ENCODE measurements at places on chromosomes 5 and 9.

- DNase-seq = peak; percentile 70
Observed at GRCh38 chr5:4576161-4576748, 563.9 kb upstream of the ADAMTS16 start.

DNA sequence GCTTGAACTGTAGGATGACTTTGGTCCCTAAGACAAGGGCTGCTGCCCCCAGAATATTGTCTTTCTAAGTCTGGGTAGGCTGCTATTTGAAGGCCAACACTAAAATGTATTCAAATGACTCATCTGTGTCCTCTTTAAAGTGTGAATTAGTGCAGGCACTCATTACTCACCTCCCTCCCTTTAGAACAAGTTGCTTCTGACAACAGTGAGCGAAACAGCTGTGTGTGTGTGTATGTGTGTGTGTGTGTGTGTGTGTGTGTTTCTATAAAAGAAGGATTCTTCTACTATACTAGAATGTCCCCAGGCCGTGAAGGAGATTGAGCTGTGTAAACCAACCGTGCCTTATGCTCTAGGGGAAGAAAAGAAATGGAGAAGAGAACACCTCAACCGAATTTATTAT is 1337.2 kb downstream of the PTPRD start:
- DNase-seq = no peak

DNA sequence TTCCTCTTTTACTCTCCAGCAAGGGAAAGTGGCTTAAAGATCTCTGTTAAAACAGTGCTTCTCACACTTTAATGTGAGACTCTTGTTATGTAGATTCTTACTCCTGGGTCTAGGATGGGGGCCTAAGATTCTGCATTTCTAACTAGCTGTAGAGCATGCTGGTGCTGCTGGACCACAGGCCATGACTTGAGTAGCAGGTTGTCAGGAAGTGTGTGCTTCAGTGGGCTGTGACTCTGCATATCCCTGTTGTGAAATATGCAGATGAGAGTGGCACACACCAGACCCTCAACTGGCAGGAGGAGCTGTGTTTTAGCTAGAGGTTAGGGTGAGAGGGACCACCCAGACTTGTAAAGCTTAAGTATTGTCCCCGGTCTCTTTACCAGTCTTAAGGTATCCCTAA is 191.1 kb upstream of the DMRT1 start:
- DNase-seq = no peak

GRCh38 chr9:115039516-115040120 is 78.3 kb downstream of the TNC start:
- DNase-seq = no peak

DNA sequence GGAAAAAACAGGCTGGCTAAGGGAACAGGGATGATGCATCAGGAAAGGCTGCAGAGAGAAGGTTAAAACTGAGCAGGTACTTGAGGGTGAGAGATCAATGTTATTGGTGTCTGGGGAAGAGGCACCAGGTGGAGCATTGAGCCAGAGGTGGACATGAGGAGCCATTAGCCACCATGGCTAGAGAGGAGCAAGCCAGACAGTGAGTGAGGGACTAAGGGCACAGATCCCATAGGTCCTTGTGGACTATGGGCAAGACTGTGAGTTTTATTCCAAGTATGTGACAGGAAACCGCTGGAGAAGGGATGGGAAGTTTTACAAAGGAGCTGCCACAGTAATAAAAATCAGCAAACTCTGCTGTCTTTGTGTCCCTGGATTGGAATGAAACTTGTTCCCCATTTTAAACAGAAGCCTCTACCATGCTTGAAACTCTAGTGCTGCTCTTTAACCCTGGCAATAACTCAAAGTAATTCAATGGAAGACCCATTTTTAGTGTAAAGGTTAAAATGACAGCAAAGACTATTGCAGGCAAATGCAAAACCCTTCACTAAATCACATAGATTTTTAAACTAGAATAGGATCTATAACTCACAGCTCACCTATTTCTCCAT is 349.8 kb downstream of the ENC1 start:
- no peak for DNase-seq

DNA sequence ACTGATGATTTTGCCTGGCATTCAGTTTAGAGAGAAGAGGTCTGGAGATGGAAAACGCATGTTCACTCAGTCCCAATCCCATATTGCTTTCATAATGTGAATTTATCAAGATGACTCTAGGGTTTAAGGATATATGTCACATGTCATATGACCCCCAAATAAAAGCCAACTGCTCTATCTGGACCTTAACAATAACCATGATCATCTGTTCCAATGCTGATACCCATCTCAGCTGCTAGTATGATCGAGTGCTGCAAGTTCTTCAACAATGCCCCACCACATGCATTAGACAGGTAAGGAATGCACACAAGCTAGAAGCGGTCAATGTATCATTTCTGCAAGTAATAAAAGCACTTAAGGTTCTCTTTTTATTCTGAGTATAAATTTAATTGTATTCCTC is 91.8 kb downstream of the OXCT1 start:
- no peak for DNase-seq

DNA sequence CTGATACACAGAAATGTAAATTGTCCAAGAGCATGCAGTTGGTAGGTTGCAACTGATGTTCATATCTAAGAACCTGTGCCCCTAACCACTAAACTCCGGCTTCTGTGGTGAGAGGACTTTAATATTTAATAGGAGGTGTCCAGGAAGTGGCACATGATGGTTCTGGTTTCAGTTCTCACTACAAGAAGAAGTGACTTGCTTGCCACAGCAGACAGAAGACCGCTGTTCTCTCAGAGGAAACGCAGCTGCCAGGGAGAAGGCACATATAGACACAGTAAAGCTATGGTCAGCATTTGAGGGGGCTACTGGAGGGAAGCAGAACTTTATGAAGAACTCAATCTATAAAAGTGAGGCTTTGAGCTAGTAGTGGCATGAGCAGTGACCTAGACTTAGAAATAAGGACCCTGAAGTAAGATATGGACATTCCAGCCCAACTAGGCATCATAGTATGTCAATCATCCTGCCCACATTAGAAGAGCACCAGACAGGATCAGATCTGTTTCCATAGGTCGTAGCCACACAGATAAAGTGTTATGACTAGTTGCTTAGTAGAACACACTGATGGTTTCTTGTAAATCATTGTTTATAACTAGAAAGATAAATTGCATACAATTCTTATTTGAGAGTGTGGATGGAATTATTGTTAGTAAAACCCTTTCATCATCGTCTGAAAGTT is 36.4 kb upstream of the DAB2 start:
- DNase-seq = no peak

DNA sequence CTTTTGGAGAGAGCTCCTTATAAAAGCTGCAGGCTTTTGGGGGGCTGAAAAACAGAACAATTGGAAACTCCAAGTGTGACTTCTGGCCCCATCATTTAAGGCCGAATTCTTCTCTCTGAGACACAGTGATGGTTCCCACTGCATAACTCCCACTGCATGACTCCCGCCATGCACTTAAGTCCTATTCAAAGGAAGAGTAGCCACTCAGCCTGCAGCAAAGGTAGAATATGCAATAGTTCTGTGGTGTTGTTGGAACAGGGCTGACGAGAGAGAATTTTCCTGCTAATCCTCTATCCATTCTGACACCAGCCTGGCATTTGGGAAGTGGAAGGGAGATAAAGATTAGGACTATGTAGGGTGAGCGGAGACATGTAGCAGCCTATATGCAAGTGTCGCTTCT is 185.6 kb upstream of the ZNF462 start:
- DNase-seq = no peak

DNA sequence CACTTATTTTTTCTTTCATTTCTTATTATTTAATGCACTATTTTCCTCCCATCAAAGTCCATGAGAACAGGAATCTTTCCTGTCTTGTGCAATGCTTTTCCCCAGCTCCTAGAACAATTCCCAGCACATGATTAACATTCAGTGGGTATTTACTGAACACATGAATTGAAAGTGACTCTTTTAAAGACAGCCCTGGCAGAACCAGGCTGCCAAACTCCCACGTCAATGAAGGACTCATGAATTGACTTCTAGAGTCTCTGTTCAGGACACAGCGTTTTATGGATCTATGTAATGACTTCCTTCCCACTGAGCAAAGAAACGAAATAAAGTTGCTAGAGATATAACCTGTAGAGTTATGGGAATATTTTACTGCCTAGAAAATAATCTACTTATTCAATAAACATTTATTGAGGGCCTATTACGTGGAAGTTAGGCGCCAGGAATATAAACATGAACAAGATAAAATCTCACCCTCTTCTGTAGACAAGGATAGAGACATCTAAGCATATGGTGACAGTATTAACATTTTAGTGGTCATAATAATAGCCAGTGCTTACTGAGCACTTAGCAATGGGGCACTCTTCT is 485.9 kb upstream of the KLF4 start:
- no peak for DNase-seq

DNA sequence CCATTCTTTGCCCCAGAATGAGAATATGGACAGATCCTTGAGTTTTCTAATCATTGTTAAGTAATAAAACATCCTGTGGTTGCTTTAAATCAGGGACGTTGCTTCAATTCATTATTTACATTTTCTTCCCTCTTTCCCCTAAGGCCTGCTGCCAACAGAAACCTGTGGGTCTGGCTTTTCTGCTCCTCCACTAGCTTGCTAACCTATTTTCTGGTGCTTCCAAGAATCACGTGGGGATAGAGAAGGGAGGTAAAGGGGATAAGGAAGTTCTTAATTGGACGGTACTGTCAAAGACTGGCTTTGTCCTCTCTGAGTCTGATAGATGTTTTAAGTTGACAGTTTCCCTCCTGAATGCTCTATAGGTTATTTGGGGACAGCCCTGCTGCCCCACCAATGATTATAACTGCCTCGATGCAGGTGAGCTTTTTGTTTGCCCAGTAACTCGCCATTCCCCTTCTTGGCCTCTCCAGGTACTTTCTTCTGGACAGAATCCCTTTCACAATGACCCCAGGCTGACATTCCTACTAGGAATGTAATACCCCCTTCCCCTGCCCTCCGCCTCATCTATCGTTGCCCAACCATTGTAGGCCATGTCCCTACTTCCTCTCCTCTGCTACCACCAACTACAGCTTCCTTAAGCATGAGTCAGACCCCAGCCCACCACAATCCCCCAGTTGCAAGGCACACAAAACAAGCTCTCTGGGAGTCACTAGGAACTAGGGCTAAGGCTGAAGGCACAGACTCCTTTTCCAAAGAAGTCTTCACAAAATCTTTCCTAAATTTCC is 19.9 kb upstream of the CPEB4 start:
- no peak for DNase-seq

DNA sequence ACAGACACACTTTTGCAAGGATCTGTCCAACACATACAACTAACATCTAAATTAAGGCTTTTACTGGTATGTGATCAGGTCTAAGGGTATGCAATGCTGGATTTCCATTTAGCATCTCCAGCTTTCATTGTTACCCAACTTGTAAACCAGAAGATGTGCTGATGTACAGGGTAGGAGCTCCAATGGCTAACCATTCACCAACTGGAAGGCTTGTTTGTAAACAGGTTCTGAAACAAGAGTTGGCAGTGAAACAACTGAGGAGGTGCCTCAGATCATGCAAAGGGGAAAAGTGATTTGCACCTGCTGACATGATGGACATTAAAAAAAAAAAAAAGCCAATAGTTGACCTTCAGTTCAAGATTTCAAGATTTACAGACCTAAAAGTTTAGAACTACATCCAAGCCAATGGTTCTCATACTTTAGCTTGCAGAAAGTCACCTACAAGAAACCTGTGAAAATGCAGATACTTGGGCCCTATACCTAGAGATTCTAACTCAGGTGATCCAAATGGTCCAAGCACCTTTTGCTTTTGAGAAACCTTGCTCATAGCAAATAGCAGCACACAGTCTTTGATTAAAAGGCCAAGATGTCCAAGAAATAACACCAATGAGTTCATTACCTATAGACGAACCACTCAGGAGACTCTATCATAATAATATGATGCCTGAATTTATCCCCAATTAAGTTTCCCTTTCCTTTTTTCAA is 64.0 kb upstream of the GLRX start:
- no peak for DNase-seq

- no peak for DNase-seq
Observed at GRCh38 chr9:137050570-137050969, 3.3 kb downstream of the ENTPD2 start.

GRCh38 chr9:75376680-75377254 is 288.5 kb downstream of the OSTF1 start:
- no peak for DNase-seq

DNA sequence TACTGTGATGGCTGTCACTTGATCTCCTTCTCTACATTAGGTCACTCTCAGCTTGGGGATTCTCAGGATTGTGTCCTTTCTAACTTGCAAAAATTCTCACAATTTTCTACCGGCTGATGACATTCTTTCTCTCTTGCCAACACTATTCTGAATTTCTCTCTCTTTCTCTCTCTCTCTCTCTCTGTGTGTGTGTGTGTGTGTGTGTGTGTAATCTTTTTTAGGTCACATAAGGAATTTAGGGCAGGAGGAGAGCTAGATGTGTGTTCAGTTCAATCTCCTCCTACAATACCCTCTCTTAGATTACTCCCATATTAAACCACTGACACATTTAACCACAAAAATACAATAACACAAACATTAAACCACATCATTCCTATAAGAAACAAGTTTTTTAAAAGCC is 242.3 kb upstream of the NREP start:
- DNase-seq = no peak

DNA sequence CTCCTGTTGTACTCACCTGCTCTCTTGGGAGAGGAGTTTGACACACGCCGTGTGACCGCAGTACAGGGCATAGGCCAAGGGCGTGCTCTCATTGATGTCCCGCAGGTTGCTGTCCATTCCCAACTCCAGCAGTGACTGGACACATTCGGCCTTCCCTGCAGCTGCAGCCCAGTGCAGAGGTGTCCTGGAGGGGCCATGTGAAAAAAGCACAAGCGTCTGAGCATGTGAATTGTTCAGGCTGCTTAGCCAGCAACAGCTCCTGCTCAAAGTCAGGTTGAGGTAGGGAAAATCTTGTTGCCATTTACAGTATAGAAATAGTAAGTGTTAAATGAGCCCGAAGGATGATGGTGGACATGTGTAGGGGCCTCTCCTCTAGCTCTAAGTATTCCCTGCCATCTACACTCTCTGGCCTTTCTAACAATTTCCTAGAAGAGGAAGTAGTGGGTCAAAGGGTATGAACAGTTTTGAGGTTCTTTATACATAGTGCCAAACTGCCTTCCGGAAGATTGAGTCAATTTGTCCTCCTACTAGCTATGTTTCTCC is 116.5 kb downstream of the ANKRD55 start:
- DNase-seq = no peak

DNA sequence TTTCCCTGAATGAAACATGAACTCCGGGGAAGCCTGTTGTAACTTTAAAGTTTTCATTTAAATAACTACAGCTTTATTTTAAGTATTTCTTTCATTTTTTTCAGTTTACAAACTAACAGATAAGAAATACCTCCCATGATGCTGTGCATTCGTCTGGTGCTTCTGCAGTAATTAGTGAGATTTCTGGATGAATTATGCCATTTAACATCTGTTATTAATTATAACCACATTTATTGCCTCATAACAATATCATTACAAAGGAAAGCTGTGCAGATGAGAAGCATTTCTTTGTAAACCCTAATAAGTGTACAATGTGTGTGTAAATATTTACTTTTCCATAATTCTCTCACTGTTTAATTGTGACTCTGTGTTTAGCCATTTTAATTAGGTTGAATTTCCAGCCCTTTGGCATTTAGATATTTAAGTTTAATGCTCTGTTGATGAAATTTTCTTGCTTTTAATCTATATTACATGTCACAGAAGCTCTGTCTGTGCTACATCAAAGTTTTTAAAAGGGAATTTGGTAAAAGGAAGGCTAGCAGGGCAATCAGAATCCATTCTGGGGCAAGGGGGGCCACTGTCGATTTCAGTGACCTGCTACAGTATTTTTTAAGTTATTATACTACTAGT is 418.0 kb downstream of the SPATA31D1 start:
- no peak for DNase-seq

- no peak for DNase-seq
Observed at GRCh38 chr9:94984891-94985476, 258.5 kb downstream of the AOPEP start.

- no peak for DNase-seq
Observed at GRCh38 chr5:173542964-173543363, 73.5 kb downstream of the BOD1 start.
